ENCODE measurements at places on chromosomes 1 and 21.

DNA sequence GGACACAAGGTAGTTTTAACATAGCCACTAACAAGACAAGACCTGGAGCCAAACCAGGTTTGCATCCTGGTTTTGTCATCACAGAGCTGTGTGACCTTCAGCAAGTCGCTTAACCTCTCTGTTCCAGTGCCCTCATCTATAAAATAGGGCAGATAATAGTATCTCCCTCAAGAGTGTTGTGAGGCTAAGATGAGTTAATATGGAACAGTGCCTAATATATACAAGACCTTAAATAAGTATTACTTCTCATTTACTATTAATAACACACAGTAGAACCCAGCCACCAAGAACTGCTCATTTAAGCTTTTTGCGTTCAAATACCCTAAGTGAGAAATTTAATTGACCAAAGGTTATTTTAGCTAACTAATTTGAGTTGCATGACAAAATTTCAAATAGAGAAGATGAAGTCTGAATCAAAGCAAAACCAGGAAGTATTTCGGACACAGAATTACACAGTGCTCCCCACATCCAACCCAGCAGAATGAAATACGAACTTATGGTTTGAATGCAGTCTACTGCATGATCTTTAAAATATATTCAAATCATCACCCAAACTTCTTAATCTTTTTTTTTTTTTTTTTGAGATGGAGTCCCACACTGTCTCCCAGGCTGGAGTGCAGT lies 123.9 kb upstream of the KRTAP19-8 start:
- no peak for DNase-seq

- no peak for DNase-seq
Observed at GRCh38 chr1:26164861-26165842, 3.6 kb downstream of the C1orf232 start.

GRCh38 chr1:63264161-63264560 lies 58.2 kb upstream of the FOXD3 start:
- DNase-seq: no peak

DNA sequence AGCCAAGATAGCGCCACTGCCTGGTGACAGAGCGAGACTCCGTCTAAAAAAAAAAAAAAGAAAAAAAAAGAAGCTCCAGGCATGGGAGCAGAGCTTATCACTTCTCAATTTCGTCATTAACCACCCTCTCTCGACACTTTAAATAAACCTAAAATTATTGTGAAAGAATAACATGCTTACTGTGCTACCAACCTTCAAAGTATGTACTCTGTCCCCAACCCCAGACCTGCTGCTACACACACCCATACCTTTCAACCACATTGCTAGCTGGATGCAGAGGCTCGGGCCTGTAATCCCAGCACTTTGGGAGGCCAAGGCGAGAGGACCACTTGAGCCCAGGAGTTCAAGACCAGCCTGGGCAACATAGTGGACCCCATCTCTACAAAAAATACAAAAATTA lies 38.7 kb downstream of the GNPAT start:
- DNase-seq: no peak
